T-helper 9 cell (primary cell): ENCODE measurements at places on chromosomes 6 and 20.

DNA sequence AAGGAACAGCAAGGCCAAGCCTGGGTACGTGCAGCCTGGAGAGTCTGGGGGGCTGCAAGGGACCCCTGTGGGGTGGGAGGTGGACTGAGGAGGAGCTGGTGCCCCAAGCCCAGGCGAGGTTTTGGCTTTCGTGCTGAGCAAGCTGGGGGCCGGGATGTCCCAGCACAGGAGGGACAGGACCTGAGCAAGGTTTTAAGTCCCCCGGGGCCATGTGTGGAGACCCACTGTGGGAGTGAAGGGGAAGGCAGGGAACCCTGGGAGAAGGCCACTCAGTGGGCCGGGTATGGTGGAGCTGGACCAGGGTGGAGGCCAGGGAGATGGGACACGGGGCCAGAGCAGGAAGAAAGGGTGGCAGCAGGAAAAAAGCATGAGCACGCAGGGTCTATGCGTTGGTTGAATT is 419.2 kb upstream of the SULF2 start:
- DNase-seq: no peak

- no peak for DNase-seq
Measured at GRCh38 chr6:106882138-106882537, 92.4 kb downstream of the CD24 start.

DNA sequence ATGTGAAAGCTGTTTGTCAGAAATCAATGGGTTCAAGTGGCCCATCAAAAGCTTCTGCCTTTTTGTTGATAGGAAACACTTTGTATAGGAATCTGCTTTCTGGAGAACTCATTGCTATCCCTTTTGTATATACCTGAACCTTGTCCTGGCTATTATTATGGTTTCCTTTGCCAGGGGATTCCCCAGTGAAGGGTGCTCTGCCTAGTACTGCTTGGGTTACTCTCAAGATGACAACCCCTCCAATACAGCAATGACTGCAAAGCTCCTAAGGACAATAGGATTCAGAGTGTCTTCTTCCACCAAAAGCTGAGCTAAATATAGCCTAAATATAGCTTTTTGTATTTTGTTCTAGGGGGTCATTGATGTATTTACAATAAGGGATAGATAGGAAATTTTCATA is 54.0 kb upstream of the PTPRK start:
- DNase-seq: no peak

DNA sequence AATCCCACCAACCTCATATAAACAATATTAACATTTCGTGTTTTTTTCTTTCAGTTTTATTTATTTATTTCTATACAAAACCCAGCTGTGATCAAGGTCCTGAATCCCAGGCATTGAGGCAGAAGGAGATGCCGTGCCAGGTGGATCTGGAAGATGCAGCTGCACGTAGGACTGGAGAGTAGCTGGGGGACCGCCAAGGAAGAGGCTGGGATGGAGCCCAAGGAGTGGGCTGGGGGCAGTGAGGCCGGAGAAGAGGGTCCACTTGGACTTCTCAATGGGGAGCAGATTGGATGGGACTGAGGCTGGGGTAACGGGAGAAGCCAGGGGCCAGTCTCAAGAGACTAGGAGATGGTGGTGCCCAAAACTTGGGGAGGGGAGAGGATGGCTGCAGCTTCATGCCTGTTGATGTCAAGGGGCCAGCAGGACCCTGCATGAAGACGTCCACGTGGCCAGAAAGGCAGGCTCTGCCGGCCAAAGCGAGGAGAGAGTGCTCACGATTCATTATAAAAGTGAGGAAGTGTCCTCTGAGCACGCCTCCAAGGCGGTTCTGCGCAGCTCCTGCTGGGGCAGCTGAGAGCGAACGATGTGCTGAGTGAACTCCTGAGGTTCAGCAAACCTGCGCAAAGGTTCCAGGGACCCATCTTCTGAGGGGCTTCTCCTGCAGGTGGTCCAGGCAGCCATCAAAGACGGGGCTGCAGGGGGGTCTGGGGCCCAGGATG is 110.3 kb downstream of the BMP7 start:
- DNase-seq: no peak

GRCh38 chr20:51532577-51533191 is 9.8 kb downstream of the NFATC2 start:
- DNase-seq: no peak

- no peak for DNase-seq
Measured at GRCh38 chr6:117306227-117306790, 41.0 kb downstream of the VGLL2 start.

DNA sequence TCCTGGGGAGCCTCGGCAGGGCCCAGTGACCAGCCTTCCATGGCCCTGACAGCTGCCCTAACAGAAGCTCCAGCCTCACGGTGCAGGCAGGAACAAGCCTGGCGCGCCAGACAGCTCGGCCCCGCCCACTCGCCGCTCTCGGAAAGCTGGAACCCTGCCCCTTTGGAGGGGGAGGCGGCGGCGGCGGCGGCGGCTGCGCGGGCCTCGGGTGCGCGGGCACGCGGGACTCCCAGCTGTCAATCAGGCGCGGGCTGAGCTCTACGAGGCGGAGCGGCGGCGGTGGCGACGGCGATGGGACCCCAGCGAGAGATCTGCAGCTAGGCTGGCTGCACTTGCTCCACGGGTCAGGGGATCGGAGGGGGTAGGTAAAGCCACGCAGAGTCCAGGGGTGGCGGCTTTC is at the start of gene NRSN1:
Gene NRSN1 (plus strand): TSS at position 236 of the 400 bp plus-strand sequence. CDS start 8,113 bp downstream, outside the sequence.
- DNase-seq: no peak
